ENCODE measurements at places on chromosomes 4 and X.

DNA sequence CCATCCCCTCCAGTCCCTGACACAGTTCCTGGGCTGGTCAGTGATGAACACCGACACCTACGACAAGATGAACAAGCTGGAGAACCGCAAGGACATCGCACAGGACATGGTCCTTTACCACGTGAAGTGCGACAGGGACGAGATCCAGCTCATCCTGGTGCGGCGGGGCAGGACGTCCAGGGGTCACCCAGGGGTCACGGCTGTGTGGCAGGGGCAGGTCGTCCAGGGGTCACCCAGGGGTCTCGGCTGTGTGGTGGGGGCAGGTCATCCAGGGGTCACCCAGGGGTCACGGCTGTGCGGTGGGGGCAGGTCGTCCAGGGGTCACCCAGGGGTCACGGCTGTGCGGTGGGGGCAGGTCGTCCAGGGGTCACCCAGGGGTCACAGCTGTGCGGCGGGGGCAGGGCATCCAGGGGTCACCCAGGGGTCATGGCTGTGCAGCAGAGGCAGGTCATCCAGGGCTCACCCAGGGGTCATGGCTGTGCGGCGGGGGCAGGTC, 16.7 kb downstream of the ATP5ME start:
- DNase-seq = no peak

- DNase-seq = peak; percentile 9
Observed at GRCh38 chrX:37871626-37872302, 24.4 kb upstream of the DYNLT3 start.

DNA sequence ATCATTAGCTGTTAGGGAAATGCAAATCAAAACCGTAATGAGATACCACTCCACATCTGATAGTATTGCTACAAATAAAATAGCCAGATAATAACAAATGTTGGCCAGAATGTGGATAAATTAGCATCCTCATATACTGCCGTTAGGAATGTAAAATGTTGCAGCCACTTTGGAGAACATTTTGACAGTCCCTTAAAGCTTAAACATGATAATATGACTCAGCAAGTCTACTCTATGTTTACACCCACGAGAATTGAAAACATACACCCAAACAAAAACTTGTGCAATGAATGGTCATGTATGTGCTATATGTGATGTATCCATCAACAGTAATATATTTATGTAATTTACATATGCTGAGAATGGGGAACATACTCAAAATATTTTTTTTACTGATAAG, 78.2 kb downstream of the GSTCD start:
- DNase-seq = no peak

DNA sequence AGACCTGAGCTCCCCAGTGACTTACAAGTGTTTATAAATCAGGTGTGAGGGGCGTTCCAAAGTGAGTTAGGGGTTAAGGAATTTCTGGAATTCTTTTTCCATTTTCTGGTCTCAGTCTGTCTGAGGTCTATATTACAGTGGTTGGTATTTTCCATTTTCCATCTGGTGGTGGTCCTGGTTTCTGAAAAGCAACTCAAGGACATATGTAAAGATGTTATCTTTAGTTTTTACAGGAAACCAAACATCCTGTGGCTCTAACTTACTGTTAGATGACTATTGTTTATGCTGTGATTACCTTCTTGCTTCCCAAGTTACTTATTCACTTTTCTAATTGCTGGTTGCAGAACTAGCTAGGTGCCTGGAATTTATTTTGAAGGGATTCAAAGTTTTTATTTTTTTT, 53.5 kb upstream of the IL21 start:
- DNase-seq = no peak

- DNase-seq = no peak
Observed at GRCh38 chrX:112901869-112902725, 61.5 kb upstream of the AMOT start.

DNA sequence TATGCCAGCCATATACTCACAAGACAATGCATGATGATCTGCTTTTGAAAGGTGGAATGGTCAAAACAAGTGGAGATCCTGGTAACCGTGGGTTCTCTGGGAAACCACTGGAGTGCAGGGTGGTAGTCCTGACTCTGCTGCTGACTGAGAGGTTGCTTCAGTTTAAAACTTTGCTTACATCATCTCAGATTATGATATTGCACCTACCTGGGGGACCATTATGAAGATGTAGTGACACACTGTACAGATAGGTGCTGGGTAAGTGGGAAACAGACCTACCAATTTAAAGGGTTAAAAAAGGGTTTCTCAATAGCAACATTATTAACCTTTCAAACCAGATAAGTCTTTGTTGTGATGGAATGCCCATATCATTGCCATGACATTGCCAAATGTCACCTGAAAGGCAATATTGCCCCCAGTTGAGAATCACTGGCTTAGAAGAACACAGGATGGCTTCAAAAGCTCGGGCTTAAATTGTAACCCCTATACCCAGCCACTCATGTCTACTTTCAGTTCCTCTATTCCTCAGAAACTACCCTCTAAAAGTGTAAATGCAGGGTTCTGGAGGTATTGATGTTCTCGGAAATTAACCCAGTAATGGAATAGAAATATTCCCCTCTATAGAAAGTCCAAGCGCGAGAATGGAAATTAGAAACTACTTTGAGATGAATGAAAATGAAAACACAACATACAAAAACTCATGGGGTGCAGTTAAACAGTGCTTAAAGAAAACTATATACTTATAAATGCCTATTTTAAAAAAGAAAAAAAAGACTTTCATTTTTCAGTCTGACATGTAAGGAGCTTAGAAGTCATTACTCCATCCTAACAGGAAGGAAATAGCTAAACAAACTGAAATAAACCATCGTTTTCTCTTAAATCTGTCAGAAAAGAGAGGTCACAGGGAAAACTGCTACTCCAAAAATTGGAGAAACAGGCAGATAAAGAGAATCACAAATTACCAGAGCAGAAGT, 65.8 kb downstream of the ARHGEF6 start:
- DNase-seq = peak; percentile 51

DNA sequence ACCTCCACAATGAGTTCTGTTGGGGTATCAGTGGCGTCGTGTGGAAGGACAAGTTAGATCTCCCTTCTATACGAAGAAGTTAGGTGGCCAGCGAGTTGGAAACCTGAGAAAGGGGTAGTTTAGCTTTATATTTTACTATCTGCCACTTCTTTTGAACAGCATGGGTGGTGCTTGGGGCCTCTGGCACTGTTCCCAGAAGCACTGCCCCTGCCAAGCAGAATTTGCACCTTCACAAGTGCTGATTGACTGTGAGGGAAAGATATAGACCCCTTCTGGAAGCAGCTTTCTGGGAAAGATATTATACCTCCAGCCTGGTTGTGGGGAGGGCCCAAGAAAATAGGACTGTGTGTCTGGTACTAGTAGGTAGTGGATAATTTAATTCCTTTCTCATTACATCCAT, 246.9 kb downstream of the FBXO8 start:
- no peak for DNase-seq

DNA sequence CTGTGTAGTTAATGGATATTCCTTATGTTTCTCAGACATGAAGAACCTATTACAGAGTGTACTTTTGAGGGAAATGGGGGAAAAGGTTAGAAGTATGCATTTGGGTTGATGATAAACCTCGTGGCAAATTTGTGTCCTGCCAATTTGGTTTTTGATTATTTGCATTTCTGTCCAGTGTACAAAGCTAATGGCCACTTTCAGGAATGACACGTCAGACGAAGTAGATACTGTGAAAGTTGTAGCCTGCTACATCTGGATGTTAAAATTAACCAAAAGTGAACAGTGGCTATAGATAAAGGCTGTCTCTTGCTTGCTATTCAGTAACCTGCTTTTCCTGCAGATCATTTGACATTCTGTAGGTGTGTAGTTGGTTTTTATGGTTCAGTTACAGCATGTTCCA, 1.0 kb downstream of the PRDX4 start:
- no peak for DNase-seq

GRCh38 chr4:101500742-101501141, 153.4 kb upstream of the PPP3CA start:
- no peak for DNase-seq

DNA sequence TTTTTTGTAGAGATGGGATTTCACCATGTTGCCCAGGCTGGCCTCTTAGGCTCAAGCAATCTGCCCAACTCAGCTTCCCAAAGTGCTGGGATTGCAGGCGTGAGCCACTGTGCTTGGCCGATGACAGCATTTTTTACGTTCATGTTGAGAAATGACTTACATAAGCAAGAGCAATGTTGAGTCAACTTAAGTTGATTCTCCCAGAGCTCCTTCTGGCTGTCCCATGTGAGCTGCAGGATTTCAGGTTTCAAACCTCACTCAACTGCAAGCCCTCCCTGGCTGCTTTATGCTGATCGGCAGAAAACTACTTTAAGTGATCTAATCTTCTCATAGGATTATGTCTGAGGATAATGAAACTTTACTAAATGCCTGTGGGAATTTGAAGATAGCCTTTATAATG, 86.8 kb downstream of the GC start:
- DNase-seq = no peak

GRCh38 chr4:164070625-164071024, 576.1 kb downstream of the TMA16 start:
- no peak for DNase-seq

Measured in suppressor macrophage treated with lipopolysaccharide for 4 hours (primary cell).